CD4-positive, alpha-beta T cell treated with Interleukin-15 for 4 hours (primary cell): ENCODE measurements at places on chromosomes 2 and 18.

DNA sequence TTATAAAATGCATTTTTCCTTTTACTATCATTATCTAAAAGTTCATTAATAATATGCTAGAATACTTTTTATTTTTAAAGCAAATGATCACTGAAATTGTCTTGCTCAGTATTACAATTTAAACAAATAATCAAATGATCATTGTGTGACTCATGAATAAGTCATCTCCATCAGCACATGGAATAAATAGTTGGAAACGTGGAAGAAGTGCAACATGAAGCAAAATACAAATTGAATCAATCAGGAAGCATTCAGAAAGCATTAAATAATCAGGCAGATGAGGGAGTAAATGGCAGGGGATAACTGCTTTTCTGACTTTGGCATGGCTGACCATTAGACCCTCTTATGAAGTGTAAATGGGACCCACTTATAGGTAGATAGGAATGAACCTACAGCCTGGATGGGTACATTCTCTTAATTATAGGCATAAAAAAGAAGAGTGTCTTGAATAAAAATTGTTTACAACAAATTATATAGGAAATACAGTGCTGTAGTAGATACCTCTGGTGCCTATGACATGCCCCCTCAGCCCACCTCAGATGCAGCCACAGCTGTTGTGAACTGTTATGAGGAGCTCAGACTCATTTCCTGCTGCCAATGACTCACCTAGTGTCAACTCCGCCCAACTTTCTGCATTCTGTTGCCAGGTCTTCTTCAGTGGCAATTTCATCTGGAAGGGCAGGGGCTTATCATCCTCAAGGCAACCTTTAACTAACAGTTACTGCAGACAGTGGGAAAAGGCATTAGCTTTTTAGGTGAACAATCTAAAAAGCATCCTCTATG, 936.0 kb downstream of the TRIB2 start:
- no peak for DNase-seq

DNA sequence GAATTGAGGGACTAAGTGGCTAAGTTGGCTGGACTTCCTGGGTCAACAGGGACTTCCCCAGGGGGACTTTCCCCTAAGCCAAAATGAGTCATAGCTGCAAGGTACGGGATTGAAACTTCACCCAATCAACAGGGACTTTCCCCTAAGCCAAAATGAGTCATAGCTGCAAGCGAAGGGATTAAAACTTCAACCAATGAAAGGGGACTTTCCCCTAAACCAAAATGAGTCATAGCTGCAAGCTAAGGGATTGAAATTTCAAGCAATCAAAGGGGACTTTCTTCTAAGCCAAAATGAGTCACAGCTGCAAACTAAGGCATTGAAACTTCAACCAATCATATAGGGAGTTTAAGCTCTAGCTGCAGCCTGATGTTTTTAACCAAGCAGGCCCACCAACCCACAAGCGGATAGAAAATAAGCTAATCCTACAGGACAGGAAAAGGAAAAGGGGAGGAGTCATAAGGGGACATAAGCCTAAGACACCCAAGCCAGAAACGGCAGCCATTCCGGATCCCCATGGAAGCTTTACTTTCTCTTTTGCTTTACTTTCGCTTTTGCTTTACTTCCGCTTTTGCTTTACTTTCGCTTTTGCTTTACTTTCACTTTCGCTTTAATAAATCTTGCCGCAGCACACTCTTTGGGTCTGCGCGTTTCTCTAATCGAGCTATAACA, 1375.4 kb upstream of the CELF4 start:
- peak; percentile 87 for DNase-seq

DNA sequence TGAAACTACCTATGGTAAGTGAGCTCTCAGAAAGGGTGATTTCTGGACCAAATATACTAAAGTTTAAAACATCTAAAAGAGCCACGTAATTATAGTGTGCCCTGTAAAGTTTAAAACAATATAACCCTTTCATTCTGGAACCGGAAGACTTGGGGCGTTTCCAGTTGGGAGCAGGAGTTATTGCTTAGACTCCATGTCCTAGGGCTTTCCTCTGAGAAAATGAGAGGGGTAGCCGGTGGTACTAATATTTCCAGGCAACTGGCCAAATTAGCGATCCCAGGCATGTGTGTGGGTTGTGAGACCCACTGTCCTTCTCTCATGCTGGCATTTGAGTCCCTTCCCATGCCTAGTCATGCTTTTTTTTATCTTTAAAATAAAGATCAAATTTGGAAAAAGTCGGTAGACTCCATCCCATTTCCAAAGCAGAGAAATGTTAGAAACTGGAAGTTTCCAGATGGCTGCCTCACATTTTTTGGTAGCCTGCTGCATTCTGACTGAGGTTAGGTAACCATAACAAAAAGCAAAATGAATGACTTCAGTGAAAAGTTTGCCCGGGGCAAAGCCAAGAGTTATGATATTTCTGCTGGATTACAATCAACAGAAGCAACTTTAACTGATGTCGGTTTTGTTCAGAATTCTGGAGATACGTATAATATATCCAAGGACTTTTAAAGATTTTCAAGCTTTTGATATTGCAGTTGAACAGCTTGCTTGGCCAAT, 227.4 kb downstream of the SS18 start:
- DNase-seq, result no peak

GRCh38 chr18:74392323-74392722, 64.8 kb downstream of the DIPK1C start:
- no peak for DNase-seq

- DNase-seq, result no peak
Observed at GRCh38 chr2:141316606-141317005, 814.2 kb downstream of the LRP1B start.

GRCh38 chr18:50424877-50425690, 50.2 kb downstream of the SKA1 start:
- no peak for DNase-seq

DNA sequence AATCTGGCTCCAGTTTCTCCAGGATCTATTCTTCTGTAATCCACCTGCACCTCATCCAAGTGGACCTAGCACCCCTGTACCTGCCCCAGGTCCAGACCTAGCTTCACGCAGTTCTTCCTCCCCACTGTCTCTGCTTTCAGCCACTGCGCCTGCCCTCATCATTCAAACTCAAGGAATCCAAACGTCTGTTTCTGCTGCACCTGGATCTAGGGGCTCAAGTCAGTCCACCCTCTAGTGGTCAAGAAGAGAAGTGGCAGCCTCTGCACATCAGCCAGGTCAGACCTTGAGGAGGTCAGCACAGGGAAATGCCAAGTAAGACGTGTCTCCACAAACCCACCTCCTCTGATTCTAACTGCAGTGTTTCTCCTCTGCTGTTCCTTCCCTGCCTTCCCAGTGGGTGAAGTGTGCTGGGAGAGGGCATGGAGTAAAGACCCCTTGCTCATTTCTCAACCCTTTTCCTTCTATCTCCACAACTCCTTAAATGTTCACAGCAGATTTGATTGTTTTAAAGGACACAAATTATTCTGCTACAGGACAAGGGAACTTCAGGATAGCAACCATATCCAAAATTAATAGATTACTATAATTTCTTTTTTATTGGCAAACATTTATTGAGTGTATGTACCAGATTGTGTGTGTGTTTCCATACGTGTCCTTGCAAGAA, 8.6 kb upstream of the RNF152 start:
- peak; percentile 45 for DNase-seq

- peak; percentile 66 for DNase-seq
Observed at GRCh38 chr2:159903443-159904126, 105.6 kb upstream of the CD302 start.

- DNase-seq, result no peak
Observed at GRCh38 chr2:143402451-143402850, 273.2 kb downstream of the ARHGAP15 start.

GRCh38 chr18:79385326-79385707, 10.4 kb upstream of the NFATC1 start:
- no peak for DNase-seq

- no peak for DNase-seq
Observed at GRCh38 chr2:202479610-202480009, 103.5 kb downstream of the BMPR2 start.

DNA sequence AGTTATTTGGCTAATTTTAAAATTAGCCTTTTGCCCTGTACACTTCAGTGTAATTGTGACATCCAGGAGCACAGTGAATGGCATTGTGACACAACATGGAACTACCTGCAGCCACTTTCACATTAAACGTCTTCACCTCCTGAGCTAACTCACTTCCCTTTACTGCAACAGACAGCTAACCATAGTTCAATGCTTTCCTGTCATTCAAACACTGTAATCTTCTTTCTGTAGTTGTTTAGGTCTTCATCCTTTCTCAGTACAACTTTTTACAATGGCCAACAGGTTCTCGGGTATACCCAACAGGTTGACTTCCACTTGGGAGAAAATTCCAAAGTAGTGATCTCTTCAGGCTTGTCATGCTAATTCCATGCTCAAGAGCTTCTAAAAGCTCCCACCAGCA, 8.6 kb upstream of the AGPS start:
- DNase-seq, result no peak

GRCh38 chr2:58304843-58305242, 63.7 kb upstream of the FANCL start:
- no peak for DNase-seq

- DNase-seq, result no peak
Observed at GRCh38 chr18:46809145-46809544, 52.3 kb upstream of the ST8SIA5 start.

GRCh38 chr2:217325816-217326215, 466.0 kb upstream of the TNP1 start:
- DNase-seq, result no peak

- no peak for DNase-seq
Observed at GRCh38 chr2:33186937-33187336, 240.2 kb downstream of the LTBP1 start.

- no peak for DNase-seq
Observed at GRCh38 chr2:51025906-51026555, 5.9 kb downstream of the NRXN1 start.

DNA sequence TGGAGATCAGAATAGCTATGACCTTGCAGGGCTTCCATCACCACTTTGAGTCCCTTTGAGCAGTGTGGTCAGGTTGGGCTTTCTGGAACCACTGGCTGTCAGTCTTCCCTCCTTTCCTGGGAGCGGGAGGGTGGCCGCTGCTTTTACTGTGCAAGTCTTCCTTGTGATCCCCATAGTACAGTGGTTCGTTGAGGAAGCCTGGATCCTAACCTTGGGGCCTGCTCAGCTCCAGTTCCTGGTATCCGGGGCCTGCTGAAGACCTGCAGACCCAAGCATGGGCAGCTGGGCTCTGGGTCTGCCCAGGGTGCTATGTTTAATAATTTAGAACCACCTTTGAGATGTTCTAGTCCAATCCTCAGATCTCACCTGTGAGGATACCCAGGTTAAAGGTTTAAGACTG, 104.2 kb downstream of the CLIP4 start:
- DNase-seq, result no peak

- no peak for DNase-seq
Observed at GRCh38 chr18:65592435-65592834, 158.4 kb upstream of the CDH7 start.

DNA sequence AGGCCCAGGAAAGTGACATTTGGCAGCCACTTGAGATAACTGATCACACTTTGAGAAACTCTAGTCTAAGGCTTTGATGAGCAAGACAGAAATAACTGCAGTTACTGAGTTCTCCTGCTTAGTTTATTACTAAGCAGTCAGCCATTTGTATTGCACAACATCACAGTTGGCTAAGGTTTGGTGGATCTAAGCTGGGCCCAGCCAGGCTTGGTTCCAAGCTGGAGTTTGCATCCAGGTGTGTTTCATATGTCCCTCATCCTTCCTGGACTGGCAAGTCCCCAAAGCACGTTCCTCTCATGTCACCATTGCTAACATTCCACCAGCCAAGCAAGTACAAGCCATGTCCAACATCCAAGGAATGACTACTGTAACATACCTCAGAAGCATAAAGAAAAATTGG, 71.3 kb upstream of the ZNF532 start:
- no peak for DNase-seq

DNA sequence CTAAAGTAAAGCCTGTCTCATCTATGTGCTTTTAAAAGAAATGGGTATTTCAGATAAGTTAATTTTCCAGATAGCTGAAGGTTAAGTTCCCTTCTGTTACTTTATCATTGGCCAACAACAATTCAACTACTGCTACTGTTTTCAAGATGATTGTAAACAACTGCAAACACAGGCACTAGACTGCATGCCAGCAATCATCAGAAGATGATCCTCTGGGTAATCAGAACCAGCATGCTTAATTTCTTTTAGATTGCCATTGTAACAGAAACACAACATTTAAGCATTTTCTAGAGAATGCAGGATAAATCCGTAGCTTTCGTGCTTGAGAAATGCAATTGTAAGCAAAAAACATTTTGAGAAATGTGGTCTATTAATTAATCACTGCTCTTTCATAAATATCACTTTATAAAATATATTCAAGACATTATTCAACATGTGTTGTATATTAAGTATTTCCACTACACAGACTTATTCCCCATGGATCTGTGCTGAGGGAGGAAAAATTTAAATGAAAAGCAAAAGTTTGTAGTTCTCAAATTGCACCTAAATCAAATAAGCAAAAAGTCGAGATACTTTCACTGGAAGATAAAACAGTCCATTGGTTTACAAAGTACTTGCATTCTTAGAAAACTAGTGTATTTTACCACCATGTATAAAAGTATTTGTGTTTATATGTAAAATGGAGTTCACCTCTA, 133.7 kb downstream of the ATL2 start:
- no peak for DNase-seq

DNA sequence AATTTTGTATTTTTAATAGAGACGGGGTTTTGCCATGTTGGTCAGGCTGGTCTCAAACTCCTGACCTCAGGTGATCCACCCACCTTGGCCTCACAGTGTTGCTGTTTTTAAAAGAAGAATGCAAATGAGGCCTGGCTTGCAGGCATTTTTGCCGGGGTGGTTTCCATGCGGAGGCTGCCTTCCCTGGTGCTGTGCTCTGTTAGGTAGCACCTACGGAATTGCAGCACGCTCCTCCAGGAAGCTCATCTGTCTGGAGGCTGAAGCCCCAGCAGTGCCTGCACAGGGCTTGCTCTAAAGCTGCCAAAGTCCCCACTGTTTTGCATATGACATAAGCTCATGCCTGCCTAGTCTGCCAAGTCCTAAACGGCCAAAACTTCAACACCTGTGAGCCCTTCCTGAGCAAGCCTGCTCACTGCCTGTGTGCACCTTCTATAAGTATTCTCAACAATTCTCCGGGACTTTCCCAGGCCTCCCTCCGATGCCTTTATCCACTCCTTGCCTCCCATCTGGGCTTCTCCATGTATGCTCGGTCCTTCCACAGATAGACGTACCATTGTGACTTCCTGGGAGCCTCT, 551.3 kb upstream of the RAB6C start:
- DNase-seq, result no peak

GRCh38 chr2:226136739-226137138, 662.9 kb downstream of the IRS1 start:
- DNase-seq, result no peak

- no peak for DNase-seq
Observed at GRCh38 chr2:221485503-221485870, 86.6 kb downstream of the EPHA4 start.

DNA sequence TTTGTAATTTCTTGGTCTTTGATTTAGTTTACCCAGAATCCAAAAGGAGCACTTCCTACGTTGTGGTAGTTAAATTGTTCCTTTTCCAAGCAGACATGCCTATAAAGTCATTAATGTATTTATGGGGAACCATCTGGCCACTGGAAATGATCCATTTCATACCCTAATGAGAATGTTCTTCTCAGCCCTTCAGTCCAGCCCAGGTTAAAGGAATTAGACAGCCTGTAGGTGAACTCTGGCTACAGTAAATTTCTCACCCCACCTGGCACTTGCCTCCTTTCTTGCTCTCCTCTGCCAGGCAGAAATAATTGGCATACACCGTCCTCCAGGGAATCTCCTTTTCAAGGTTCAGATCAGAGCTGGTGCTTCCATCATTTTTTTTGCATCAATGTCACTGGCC, 121.1 kb downstream of the SETBP1 start:
- DNase-seq, result no peak
